Stimulated activated CD4-positive, alpha-beta T cell treated with anti-CD3 and anti-CD28 coated beads, TNF-alpha, amount 100 ng/mL, for 24 hours (primary cell): ENCODE measurements at places on chromosomes 1 and 21.
A peak's percentile ranks its signal among the peaks of the same experiment; 100 is the strongest.

DNA sequence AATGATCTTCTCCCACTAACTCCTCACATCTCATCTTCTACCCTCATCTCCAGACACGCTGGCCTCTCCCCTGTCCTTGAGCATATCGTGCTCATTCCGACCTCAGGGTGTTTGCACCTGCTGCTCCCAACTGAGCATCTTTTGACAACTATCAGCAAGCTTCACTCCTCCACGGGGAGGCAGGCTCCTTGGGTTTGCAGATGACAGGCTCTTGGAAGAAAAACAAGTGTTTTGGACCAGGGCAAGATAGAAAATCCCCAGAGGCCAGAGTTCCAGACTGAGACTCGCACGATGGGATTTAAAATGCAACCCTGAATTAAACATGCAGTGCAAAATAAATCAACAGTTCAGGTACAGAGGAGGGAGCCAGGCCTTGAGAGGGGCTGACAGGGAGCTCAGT, 246.7 kb downstream of the PTPRU start:
- DNase-seq, result no peak

DNA sequence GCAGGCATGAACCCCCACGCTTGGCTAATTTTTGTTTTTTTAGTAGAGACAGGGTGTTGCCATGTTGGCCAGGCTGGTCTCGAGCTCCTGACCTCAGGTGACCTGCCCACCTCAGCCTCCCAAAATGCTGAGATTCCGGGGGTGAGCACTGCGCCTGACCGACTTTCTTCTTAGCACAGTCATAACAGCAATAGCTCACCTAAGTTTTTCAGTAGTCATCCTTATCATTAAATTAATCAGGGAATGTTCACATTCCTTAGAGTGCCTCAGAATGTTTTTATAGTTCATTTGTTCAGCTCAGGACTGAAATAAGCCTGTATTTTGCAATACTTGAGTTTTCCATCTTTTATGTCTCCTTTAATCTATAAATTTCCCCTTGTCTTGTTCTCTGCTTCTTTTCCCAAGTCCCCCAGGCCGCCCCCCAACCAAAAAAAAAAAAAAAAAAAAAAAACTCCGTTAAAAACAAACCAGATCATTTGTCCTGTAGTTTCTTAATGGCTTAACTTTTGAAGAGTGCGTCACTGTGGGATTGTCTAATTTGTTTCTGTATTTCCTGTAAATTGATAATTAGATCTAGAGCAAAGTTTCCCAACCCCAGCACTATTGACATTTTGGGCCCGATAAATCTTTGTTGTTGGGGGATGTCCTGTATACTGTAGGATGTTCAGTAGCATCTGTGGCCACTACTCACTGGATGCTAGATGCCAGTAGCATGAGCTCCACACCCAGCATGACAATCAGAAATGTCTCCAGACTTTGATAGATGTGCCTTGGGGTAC, 120.7 kb downstream of the ITSN1 start:
- DNase-seq, result no peak

DNA sequence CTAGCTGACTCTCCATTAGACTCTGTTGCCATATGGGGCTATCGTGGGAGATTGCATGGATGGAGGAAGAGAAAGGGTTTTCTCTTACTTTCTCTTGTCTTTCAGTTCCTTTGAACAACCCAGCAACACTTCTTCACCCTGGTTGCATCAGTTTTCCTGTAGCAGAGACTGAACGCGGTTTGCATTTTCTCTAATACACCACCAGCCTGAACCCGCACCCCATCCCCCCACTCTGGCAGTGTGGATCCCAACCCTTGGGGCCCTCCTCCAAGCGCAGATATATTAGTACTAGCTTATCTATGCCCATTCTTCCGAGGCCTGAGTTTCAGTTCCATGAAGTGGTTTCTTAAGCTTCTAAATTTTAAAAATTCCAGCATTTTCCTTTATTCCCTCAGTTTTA, 12.6 kb downstream of the DR1 start:
- no peak for DNase-seq

DNA sequence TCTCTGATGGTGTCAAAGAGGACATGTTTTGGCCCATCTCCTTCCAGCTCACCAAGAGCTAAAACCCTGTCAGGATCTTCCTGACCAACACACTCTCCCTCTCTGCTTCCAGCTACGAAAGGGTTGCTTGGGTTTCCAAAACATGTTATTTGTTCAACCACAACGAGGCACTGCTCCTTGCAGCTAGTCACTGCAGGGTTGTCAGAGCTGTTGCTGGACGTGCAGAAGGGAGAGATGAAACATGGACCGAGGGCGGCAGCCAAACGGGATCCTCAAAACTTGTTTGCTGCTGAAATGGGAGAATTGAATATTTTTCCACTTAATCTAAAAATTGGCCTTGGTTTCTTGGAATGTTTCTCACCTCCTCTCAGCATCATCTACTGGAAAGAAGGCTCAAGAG, 12.4 kb downstream of the ZBTB18 start:
- no peak for DNase-seq

GRCh38 chr1:226660410-226661182, 78.5 kb downstream of the ITPKB start:
- no peak for DNase-seq

- DNase-seq, result no peak
Observed at GRCh38 chr1:170048515-170048914, 26.0 kb downstream of the KIFAP3 start.

DNA sequence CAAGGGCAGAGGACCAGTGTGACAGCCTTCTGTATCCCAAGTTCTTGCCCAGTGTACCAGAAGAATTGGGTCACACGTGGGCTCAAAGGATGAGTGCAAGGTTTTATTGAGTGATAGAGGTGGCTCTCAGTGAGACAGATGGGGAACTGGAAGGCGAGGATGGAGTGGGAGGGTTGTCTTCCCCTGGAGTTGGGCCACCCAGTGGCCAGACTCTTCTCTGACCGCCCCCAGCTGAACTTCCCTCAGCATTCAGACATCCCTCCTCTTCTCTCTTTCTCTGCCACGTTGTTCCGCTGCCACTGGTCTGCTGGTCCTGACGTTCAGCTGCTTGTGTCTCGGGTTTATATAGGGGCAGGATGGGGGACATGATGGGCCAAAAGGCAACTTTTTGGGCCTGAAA, 150.1 kb upstream of the IVNS1ABP start:
- no peak for DNase-seq

- DNase-seq, result no peak
Observed at GRCh38 chr21:31329456-31330143, 14.5 kb downstream of the TIAM1 start.

DNA sequence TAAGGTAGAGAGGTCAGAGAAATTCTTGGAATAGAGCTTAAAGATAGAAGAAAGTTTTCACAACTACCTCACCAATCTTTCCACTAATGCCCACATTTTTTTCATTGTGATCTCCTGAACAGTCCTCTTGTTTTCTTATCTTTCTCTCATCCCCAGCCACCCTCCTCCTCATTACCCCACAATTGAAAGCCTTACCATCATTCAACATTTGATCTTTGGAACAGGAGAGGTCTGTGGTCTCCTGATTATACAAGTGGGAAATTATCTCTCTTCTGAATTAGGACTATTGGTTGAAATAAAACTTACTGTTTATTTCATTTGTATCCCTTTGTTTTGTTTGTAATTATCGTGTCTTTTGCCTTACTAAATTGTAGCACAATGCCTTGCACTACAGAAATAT, 29.6 kb downstream of the DNAH14 start:
- no peak for DNase-seq

DNA sequence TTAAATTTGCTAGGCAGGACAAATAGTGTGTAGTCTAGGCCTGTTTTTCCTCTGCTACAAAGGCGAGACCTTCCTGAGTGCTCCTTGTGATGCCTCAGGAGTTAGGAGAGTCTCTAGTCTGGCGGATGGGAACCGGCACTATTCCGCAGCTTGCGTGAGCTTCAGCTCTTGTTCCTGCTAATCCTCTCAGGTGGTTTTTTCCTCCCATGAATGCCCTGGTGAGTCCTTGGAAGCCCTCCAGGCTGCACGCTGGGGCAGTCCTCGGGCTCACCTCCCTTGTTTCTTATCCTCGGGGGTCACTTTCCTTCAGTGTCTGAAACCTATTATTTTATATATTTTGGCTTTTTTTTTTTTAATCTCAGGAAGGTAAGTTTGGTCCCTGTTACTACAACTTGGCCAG, 28.2 kb downstream of the UTS2 start:
- no peak for DNase-seq

GRCh38 chr1:34639701-34640100, 115.1 kb upstream of the GJB5 start:
- no peak for DNase-seq

DNA sequence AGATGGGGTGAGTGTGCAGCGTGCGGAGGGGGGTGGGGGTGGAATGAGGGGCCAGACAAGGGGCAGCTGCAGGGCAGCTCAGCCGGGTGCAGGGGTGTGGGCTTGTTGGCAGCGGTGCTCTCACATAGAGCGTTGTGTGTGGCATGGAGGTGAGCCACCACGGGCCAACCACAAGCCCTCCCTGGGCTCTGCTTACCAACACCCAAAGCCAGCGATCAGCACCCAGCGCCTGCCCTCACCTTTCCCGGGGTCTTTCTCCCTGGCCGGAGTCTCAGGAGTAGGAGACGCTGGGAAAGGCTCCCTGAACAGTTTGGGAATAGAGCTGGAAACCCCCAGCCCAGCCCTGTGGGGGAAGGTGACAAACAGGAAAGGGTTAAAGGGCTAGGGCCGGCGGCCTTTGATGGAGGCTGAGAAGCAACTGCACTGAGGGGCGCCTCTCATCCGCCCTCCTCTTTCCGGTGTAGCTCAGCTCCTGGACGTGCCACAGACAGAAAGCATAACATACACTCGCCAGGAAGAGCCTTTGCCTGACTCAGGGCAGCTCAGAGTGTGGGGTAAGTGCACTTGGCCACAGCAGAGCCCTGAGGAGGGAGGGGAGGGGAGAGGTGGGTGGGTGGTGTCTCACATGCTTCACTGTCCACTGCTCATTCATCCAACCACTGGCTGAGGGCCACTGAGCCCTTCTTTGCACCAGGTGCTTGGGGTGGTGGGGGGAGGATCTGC, 577 bp downstream of the IKBKE start:
- no peak for DNase-seq

DNA sequence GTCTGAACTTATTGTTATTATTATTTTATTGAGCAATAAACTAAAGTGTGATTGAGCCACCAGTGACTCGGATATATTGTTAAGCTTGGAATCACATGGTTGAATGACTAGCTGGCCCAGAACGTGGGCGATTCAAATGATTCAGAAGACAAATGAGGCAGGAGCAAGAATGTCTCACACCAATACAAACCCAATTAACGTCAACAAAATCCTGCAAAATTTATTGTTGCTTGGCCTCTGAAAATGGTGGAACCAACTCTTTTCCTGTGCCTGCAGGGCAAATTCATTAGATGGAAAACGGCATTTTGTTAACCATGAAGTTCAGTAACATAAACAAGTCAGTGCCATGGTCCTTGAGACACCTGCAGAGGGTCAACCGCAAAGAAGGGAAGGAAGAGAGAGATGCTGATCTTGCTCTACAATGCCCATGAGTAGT, 482.0 kb downstream of the SETD4 start:
- no peak for DNase-seq

- no peak for DNase-seq
Observed at GRCh38 chr1:241957692-241958494, at the start of gene BECN2. BECN2 (plus strand) TSS chr1:241957767; CDS start chr1:241957767, 0 bp downstream.

DNA sequence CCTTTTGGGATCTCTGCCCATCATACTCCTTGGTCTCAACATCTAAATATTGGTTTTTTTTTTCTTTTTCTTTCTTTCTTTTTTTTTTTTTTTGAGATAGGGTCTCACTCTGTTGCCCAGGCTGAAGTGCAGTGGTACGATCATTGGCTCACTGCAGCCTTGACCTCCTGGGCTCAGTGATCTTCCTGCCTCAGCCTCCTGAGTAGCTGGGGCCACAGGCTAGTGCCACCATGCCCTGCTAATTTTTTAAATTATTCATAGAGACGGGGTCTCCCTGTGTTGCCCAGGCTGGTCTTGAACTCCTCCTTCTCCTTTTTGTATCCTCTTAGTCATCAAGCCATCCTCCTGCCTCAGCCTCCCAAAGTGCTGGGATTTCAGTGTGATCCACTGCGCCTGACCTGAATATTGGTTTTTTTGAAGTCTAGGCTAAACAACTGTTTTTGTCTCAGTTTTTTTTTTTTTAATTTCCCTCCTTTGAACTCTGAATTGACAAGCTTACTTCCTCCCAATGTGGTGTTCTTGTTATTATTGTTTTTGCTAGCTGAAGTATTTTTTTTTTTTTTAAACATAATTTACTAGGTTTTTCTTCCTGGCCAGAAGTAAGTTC, 30.9 kb downstream of the MAPKAPK2 start:
- no peak for DNase-seq

- DNase-seq, result no peak
Observed at GRCh38 chr21:35406635-35407034, 357.5 kb upstream of the RUNX1 start.

- DNase-seq, result no peak
Observed at GRCh38 chr1:115181231-115181630, 91.9 kb upstream of the TSPAN2 start.

- no peak for DNase-seq
Observed at GRCh38 chr1:55257958-55258357, 42.8 kb upstream of the USP24 start.

DNA sequence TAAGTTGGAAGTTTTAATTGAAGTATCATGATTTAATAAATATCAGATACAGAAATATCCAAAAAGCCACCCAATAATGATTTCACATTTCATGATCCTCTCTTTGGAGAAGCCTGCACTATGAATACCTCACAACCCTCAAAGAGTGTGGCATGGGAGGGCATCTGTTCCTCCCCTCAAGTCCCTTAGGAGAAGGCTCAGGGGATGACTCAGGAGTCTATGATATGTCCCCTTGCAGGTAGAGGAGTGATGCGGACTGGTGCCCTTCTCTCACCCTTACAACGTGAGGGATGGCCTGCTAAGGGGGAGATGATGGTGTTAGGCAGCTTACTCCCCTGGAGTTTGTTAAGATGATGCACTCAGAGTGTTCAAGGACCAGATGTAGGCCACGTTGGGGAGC, 303.3 kb upstream of the DUSP10 start:
- no peak for DNase-seq

- no peak for DNase-seq
Observed at GRCh38 chr1:54227891-54228310, 27.9 kb downstream of the MRPL37 start.

DNA sequence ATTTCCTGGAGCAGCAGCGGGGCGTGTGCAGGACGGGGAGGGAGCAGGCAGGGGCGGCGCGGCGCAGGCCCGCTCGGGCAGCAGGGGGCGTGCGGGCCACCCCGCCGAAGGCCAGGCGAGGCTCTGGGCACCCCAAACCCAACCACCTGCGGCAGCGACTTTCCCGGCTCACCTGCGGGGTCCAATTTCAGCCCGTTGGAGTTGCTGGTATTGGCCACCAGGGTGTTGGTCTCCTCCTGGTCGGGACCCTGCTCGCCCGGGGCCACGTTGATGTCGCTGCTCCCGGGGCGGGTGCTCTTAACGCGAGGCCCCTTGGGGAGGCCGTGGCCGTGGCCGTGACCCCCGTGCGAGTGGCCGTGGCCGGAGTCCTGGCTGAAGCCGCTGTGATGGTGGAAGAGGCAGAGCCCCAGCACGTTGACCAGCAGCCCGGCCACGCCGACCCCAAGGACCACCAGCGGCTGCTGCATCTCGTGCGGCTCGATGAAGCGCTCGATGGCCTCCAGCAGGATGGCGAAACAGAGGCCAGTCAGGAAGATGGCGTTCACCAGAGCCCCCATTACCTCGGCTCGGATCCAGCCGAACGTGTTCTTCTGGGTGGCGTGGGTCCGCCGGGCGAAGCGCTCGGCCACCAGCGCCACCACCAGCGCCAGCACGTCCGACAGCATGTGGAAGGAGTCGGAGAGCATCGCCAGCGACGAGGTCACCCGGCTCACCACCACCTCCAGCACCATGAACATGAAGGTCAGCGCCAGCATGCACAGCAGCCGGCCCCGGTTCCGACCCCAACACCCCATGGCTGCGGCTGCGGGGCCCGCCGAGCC, 932 bp downstream of the SLC30A1 start:
- peak; percentile 45 for DNase-seq
